ENCODE measurements at places on chromosomes 6 and 20.

DNA sequence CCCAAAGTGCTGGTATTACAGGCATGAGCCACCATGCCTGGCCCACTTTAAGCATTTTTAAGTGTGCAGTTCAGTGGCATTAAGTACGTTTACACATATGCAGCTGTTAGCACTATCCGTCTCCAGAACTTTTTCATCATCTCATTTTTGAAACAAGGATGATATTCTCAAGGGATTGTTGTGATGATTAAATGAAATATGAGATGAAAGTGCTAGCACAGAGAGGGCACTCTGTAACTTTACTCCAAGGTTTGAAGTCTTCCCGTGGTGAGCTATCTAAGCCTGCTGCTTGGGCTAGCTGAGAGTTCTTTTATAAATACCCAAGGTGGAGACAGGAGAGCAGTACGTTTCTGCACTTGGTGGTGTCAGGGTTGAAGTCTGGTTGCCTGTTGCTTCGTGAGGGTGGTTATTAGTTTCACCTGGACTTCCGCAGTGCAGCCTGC lies 6.6 kb downstream of the TM9SF4 start:
- peak; percentile 18 for DNase-seq

DNA sequence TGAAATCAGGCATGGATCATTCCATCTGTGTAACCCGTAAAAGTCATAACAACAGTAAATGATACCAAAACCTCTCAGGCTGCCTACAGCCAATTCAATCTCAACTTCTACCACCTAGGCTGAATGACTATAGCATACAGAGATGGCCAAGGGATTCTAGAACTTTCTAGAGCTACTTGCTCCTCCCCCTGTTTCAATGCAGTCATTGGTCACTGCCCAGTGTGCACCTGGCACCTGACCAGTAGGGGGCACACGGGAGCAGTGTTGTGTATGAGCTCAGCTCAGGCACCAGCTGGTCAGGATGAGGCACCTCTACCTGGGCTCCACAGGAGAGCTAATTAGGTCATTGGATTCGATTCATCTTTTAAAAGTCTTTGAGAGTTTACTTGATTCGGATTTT lies 86.2 kb downstream of the PLEKHG1 start:
- DNase-seq = no peak

DNA sequence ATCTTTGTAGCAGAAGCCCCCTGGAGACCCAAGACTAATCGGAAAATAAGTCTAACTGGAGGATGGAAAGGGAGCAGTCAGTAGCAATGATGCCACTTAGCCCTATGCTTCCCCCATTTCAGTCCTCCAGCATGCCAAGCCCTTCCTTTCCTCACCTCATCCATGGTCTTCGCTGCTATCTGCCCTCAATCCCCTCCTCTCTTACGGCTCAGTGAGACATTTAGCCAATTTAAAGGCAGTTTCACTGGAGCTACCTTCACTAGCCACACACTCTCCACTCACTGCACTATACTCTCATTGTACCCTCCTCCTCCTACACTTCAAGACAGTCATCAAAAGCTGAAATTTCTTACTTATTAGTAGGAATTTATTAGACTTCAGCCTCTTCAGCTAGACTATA lies 111.2 kb downstream of the PDE10A start:
- no peak for DNase-seq

DNA sequence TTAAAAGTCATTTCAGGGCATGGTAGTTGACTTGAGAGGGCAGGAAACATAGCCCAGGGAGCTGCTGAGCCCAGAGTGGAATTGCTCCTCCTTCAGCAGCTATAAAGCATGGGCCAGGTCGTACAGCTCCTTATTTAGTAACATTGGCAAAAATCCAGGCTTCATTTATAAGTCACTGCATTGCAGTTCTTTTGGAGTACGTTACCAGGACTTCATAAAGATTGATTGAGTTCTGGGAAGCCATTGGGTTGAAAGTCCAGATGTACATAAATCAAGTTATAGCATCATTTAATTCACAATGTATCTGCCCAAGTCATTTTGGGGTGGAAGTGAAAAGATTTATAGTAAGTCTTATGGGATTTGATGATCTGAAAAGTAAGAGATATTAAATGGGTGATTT lies 53.0 kb upstream of the ANKEF1 start:
- no peak for DNase-seq

DNA sequence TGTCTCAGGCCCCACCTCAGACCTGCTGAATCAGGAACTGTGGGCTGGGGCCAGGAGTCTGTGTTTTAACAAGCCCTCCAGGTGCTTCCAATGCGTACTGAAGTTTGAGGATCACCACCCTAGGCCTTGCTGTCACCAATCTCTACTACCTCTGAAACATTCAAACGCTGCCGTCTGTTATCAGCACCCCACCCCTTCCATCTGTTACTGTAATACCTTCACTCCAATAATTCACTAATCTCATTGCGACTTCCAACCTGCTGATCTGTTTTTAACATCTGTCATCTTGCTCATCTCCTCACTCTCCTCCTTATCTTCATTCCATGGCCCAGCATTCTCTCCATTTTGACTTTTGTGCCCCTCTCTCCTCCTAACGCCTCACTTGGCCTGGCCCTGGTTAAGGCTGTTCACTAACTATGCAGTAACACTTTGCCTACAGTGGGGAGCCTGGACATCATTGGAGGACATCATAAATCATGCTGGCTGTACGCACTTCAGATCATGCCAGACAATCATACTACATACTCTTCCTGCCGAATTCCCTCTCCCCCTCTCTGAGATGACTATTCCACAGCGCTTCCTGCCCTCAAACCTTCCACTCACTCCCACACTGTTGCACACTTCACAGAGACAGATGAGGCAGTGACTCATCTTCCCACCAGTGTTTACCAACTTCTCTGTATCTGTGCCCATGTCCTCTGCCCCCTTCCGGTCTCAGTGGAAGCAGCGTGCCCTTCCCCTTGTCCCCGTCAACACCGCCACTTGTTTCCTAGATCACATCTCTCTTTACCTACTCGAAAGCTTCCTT lies 3.0 kb upstream of the GUCA1B start:
- peak; percentile 61 for DNase-seq

DNA sequence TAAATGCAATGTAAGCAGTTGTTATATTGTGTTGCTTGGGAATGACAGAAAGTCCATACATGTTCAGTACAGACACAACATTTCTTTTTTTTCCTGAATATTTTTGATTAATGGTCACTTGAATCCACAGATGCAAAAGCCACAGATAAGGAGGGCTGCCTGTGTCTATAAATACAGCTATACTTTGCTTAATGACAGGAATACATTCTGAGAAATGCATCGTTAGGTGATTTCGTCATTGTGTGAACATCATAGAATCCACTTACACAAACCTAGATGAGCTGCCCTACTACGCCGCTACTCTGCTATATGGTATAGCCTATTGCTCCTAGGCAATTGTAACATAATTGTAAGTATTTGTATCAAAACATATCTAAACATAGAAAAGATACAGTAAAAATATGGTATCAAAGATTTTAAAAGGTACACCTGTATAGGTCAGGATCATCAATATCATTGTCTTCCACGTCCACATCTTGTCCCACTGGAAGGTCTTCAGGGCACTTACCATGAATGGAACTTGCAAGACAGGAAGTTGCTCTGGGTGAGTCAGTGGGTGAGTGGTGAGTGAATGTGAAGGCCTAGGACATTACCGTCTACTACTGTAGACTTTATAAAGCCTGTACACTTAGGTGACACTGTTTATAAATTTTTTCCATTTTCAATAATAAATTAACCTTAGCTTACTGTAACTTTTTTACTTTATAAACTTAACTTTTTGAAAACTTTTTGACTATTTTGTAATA lies 27.9 kb upstream of the POPDC3 start:
- DNase-seq = no peak

DNA sequence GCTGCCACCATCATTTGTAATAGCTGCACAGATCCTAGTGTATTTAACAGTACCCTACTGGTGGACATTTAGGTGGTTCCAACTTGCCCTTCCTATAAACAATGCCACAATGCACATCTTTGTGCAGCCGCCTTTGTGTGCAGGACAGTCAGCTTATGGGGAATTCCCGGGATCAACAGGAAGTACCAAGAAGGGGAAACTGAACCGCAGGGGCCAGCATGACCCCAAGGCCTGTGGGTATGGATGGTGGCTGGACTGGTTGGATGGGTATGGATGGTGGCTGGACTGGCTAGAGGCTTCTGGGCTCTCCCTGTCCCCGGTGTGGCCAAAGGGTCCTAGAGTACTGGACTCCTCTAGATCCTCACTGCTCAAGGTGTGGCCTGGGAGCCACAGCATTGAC lies 46.7 kb downstream of the CEBPB start:
- DNase-seq = no peak

- DNase-seq = no peak
These were observed 800.7 kb downstream of the MAFB start for GRCh38 chr20:39888310-39888709.

DNA sequence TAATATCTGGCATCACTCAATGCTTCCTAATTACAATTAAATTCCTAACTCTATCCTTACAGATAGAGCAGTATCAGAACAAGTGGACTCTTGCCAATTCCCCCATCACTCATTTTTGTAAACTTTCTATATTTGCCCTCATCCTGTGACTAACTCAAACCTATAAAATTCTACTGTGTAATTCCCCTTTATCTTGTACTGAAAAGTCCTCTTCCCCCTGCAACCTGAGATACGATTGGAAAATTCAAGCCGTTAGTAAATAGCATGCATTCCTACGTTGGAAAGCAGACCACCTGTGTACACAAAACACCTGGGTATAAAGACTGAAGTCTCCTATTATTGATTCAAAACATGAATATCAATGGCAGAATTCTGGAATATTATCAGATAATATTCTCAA lies 70.4 kb upstream of the KCNQ5 start:
- no peak for DNase-seq

DNA sequence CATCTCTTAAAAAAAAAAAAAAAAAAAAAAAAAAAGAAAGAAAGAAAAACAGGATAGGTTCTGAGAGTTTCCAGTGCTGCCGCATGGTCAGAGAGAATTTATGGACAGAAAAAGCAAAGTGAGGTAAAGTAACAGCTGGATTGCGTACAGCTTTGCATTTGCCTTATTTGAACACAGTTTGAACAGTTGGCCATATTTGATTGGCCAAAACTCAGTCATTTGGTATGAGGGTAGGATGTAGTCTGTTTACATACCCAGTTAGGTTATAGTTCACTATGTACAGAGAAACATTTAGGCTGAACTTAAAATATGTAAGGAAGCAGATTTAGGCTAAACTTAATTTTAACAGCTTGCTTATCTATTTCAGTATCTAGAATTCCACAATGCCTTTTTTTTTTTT lies 17.5 kb upstream of the L3MBTL1 start:
- no peak for DNase-seq

- DNase-seq = no peak
These were observed 3.4 kb upstream of the TNXB start for GRCh38 chr6:32112431-32112980.

DNA sequence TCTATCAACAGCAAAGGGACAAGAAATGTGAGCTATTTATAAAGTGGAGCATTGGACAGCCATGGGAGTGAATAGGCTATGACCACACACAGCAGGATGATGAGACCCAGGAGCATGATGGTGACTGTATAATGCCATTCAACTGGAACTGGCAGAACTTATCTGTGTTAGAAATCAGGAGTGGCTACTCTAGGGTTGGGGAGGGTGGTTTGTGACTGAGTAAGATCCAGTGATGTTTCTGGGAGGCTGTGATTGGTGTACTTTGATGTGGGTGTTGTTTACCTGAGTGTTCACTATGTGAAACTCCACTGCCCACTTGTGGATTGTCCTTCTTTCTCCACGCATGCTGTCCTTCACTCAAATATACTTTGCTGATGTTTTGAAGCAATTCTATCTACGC lies 11.5 kb upstream of the HLA-B start:
- DNase-seq = no peak

DNA sequence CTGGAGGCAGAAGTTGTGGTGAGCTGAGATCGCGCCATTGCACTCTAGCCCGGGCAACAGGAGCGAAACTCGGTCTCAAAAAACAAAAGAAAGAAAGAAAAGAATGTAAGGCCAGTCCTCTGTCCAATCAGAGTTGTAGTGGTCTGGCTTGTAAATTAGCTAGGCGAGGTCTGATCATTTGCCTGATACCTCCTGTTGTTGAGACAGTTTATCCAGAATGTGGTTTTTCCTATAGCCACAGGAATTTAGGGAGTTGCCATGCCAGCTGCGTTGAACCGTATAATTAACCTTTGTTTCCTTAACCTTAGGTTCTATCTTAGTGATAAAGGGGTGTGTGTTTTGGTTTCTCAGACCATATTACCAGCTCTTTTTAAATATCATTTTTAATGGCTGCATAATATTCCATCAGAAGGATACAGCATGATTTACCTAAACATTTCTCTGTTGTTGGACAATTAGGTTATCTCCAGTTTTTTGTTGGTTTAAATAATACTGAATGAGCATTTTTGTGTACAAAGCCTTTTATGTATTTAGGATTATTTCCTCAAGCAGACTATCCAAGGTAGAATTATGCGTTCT lies 11.7 kb upstream of the PPARD start:
- DNase-seq = no peak

- DNase-seq = no peak
These were observed 285.4 kb downstream of the CLIC5 start for GRCh38 chr6:45730232-45730631.

- no peak for DNase-seq
These were observed 90.9 kb upstream of the CARMIL1 start for GRCh38 chr6:25188232-25188631.

DNA sequence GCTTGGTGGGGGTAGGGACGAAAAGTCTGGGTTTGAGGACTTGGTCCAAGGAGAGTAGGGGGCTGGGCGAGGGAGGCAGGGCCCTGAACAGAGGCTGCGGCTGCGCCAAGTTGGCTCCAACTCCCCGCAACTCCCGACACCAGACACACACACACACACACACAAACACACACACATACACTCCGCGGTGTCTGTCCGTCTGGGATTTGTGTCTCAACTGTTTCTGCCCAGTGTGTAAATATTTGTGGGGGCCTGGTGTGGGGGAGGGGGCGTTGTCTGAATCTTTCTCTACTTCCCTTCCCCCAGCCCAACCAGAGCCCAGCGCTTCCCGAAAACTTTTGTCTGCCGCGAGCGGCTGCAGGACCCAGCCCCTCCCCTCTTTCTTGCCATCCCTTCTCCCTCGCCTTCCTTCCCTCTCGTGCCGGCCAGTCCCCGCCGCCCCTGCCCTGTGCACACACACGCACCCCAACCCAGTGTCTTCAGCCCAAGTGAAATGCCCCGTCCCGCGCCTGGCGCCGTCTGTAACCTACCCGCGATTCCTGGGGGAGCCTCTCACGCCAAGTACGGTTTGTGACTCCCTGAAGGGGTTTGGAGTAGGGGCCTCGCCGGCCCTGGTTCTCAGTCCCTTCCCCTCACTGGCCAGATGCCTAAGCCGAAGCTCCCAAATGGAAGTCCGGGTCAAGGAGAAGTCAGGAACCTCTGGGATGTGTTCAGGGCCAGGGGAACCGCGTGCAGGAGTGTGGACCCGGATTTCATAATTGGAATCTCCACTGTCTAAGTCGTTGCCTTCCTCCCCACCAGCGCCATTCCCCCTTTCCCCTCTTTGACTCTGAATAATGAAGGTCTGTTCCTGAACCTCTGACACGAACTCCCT lies 904 bp downstream of the MDFI start:
- DNase-seq = no peak
